ENCODE measurements at places on chromosomes 6 and 20.

DNA sequence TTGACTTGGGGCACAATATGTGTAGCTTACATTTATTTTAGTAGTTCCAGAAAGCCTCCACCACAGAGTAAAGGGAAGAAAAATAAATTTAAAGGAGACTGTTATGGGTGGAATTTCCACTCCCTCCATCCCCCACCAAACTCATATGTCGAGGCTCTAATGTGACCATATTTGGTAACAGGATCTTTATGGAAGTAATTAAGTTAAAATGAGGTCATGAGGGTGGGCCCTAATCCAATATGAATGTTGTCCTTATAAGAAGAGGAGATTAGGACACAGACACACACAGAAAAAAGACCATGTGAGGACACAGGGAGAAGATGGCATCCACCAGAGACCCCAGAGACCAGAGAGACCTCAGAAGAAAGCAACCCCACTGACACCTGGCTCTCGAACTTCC, 189.7 kb downstream of the EDN1 start:
- no peak for DNase-seq

GRCh38 chr6:108838101-108838717, 10.0 kb upstream of the ARMC2 start:
- no peak for DNase-seq

DNA sequence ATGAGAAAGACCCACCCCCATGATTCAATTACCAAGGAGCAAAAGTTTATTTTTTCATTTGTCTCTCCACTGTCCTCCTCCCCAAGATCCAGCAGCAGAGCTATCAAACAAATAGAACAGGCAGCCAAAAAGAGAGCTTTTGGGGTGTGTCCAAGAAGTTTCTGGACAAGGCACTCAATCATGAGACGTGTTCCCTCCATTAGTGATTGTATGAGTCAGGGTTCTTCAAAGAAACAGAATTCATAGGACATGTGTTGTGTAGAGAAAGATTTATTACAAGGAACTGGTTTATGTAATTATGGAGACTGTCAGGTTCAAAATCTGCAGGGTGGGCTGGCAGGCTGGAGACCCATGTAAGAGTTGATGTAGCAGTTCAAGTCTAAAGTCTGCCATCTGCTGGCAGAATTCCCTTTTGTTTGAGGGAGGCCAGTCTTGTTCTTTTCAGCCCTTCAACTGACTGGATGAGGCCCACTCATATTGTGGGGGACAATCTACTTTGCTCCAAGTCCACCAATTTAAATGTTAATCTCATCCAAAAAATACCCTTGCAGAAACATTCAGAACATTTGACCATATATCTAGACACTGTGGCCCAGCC, 248.1 kb upstream of the OPRM1 start:
- no peak for DNase-seq

DNA sequence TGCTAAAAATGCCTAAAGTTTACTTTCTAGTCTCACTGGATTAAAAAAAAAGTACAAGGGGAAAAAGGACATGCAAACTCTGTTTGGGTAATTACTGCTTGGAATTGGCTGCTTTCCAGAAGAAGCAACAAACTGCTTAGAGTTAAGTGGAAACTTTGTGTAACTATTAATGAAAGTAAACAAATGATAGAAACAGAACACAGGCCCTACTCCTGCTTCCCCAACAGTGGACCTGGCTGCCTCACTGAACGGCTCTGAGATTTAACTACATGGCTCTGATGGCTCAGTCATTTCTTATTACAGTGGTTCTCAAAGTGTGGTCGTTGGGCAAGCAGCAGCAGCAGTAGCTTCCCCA, 108.5 kb downstream of the MAN1A1 start:
- DNase-seq, result no peak

DNA sequence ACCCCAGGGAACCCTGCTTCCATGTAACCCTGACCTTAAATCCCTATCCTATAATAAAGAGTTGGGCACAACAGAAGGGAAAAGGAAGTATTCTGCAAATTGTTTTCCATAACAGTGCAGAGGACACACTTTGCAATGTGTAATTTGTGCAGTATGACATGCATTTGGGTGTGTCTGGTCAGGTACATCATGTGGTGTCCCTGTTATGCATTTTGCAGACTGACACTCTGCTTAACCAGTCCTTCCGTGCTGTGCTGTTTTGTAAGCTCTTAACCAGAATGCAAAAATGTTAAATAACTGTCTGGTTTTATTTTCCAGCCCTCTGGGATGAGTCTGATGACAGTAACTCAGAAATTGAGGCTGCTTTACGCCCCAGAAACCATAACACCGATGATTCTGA, 57.0 kb upstream of the XRN2 start:
- no peak for DNase-seq

GRCh38 chr20:57320358-57320757, 9.2 kb upstream of the SPO11 start:
- no peak for DNase-seq

DNA sequence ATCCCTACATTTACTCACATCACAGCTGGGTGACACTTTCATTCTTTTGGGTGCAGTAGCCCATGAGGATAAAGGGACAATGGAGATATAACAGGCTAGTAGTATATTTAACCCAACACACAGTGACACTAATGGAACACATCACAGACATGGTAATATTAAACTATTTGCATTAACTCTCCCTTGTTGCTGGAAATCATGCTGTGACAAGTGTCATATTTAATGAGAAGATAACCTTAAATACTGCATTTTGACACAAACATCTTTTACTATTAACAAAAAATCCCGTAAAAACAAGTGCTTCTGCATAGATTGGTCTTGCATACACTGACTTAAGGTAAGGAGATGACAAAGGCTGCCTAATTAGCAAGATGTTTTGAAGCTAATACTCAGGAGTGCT, 45.5 kb downstream of the CNR1 start:
- no peak for DNase-seq

- DNase-seq, result no peak
Observed at GRCh38 chr20:57450419-57450818, 59.2 kb downstream of the RBM38 start.

DNA sequence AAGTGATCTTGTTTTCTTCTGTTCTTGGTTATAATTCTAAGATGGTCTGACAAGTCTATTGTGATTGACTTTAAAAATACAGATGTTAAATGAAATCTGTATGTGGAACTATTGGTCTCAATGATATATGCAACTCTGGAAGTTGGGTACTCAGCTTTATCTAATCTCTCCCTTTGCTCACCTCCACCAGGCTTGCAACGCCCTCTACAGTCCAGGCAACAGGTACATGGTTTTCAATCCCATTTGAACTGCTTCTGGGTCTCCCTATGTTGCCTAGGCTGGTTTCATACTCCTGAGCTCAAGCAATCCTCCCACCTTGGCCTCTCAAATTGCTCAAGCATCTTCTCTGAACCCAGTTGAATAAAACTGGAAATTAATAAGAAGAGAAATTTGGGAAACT, 25.6 kb upstream of the HLA-DQB1 start:
- peak; percentile 63 for DNase-seq

GRCh38 chr6:97032955-97033354, 108.4 kb downstream of the KLHL32 start:
- no peak for DNase-seq

DNA sequence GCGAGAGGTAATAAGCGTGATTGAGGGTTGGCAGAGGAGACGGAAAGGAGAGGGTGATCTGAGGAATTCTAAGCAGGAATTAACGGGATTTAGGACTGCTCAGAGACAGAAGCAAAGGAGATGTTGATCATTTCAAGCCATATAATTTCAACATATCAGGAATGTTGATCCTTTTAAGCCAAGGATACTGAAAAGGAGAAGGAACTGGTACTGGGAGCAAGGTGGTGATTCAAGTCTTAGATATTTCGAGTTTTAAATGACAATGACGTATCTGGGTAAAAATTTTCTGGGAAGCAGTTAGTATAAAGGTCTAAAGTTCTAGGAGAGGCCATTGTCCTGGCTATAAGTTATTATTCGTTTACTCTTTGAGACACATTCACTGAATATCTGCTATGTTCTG, 91.3 kb upstream of the OGFRL1 start:
- DNase-seq, result no peak

DNA sequence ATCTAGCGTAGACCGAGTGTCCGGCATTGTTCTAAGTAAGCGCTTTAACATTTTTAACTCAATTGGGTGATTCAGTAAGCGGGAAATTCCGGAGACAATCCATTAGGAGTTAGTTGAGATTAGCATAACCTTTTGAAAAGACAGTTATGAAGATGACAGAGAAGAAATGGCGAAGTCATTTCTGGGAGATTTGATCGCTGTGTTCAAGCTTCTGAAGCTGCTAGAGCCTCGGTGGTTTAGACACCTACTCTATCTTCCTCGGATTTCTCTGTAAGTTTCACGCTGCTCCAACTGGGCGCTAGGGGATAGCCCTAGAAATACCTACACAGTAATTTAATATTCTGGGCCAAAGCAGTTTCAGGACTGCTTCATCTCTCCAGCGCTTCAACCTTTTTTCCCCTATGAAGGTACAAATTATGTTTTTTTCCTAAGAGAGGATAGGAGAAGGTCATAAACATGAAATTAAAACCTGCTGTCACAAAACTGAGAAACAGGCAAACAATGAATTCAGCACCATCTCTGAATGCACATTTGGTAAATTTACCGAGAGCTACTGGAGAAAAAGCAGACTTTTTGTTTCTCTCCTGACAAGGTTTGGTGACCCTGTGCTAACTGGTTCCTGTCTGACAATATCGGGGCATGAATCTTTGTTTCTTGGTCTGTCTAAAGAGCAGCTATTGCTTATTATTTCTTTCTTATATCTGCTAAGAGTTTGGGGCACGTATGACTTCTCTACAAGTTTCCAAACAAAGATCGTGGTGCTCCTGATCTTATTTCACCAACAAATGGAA, 22.4 kb downstream of the ZNF311 start:
- no peak for DNase-seq

GRCh38 chr6:105034470-105034869, 77.6 kb downstream of the LIN28B start:
- no peak for DNase-seq

DNA sequence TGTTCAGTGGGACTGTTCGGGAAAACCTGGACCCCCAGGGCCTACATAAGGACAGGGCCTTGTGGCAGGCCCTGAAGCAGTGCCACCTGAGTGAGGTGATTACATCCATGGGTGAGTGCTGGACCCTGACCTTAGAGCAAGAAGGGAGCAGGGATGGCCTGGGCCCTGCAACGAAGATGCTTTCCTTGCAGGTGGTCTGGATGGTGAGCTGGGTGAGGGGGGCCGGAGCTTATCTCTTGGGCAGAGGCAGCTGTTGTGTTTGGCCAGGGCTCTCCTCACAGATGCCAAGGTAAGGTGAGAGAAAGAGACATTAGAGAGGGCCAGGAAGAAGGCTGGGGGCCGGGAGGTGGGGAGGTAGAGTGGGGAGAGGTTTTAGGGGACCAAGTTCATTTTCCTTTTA, 6.4 kb downstream of the DLK2 start:
- DNase-seq, result no peak

DNA sequence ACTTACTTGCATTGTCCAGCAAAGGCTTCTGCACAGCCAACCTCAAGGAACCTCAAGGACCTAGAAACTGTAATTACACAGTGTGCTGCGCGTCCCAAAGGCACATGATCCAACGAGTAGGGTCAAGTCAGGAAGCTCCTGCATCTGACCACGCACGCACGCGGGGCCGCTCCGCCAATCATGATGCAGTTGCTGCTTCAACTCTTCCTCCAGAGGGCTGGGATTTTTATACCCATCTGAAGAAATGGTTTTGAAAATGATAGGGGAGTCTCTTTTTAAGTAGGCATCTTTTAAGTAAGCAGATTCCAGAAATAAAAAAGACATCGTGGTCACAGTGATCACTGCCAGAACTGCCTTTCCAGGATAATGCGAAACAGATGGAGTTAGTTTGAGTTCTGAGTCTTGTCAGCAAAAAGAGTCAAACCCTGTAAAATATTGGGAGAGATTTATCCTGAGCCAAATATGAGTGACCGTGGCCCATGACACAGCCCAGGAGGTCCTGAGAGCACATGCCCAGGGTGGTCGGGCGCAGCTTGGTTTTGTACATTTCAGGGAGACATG, 34.0 kb downstream of the KIF25 start:
- DNase-seq, result no peak

- no peak for DNase-seq
Observed at GRCh38 chr6:109893606-109894005, 84.5 kb upstream of the GPR6 start.

- no peak for DNase-seq
Observed at GRCh38 chr6:29964518-29964886, 22.2 kb downstream of the HLA-A start.

DNA sequence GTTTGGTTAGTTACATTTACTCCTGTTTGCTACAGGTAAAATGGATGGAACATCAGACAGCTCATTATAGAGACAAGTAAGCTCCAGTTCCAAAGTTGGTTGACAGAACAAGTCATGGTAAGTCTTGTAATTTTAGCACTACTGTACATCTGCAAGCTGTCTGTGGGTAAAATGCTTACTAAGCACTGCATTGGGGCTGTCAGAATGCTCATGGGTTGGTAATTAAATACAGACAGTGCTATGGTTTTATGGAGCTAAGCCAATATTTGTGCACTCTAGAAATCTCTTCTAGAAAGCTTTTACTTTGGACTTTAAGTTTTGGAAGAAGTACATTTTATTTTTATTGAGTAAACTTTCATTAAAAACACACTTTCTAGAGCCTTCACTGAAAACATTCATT, 419.2 kb upstream of the MMS22L start:
- DNase-seq, result no peak

GRCh38 chr6:97427648-97428047, 144.6 kb upstream of the MMS22L start:
- DNase-seq, result no peak

- peak; percentile 86 for DNase-seq
Observed at GRCh38 chr6:26017632-26017966, 55.0 kb downstream of the TRIM38 start.

GRCh38 chr20:57708694-57709673, 831 bp downstream of the PMEPA1 start:
- DNase-seq, result peak; percentile 22

- no peak for DNase-seq
Observed at GRCh38 chr6:113995634-113996033, 24.7 kb upstream of the HDAC2 start.

GRCh38 chr6:5553767-5554166, 292.5 kb downstream of the FARS2 start:
- DNase-seq, result no peak

GRCh38 chr6:168826726-168827585, 386.0 kb downstream of the SMOC2 start:
- no peak for DNase-seq

- DNase-seq, result no peak
Observed at GRCh38 chr6:1893470-1894130, 283.9 kb downstream of the FOXC1 start.

GRCh38 chr20:61238813-61239212, 13.2 kb upstream of the CDH4 start:
- DNase-seq, result no peak

DNA sequence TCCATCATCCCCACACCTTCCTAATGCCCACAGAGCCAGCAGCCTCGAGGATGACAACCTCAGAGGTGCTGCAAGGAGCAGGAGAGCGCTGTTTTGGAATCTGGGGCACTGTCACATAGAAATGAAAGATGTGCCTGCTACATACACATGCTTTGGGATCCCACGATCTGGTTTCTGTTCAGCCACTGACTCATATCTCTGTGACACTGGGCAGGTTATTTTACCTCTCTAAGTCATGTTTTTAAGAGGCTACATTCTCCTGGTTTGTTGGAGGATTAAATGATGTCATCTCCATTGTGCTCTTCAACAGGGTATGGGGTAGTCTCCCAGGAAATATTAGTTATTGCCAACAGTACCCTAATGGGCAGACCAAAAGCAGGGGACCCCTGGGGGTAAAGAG, 32.6 kb upstream of the TAB2 start:
- no peak for DNase-seq
